ENCODE measurements at places on chromosomes 11 and 22.

DNA sequence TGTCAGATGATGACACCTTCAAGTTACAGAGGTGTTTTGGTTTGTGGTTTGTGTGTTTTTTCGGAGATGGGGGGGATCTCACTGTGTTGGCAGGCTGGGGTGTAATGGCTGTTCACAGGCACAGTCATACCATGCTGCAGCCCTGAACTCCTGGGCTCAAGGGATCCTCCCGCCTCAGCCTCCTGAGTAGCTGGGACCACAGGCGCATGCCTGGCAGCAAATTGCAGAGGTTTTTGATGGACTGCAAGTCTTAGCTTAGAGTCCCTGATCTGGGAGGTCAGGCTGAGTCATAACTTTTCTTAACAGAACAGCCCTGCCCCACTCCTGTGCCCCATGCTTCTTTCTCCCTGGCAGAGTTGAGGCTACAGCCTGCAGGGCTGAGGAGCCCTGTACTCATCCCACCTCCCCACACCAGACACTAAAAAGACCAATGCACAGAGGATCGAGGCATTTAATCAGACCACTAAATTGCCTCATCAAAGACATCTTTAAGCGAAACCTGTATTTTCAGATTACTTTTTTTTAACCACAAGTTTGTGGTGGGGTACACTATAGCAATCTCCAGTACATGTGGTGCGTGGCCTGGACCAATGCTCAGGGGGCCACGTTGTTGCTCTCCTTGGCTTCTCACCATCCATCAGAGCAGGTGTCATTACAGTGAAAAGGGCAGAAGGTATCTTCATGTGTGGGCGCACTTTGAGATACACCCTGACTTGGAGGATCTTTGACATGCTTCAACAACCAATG, 17.1 kb upstream of the ADORA2A start:
- peak; percentile 25 for ATAC-seq

DNA sequence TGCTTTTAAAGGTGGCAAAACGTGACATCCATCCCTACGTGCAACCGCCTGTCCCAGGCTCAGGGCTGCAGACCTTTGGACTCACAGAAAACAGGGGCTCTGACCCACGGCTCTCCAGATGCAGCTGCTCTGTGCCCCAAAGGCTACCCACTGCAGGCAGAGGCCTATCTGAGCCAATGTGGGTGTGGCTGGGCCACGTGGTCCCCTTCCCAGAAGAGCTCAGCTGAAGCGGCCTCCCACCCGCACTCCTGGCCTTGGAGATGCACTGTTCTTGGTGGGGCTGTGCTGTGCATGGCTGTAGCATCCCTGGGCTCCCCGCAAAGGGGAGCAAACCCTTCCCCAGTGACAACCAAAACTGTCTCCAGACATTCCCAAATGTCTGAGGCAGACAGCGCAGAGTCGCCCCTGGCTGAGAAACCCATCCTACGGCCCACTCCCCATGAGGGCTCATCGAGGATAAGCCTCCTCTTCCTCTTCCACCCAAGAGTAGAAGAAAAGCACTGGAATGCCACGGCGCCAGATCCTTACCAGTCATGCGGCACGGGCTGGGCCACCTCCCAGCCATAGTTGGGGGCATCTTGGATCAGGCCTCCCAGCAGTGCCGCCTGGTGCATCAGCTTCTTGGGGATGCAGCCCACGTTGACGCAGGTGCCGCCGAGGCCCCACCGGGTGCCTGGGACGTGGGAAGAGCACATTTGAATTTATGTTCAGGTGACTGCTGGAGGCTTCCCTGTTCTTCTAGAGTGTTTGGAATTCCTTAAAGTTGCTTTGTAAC, 23.1 kb upstream of the COMT start:
- peak; percentile 67 for ATAC-seq

DNA sequence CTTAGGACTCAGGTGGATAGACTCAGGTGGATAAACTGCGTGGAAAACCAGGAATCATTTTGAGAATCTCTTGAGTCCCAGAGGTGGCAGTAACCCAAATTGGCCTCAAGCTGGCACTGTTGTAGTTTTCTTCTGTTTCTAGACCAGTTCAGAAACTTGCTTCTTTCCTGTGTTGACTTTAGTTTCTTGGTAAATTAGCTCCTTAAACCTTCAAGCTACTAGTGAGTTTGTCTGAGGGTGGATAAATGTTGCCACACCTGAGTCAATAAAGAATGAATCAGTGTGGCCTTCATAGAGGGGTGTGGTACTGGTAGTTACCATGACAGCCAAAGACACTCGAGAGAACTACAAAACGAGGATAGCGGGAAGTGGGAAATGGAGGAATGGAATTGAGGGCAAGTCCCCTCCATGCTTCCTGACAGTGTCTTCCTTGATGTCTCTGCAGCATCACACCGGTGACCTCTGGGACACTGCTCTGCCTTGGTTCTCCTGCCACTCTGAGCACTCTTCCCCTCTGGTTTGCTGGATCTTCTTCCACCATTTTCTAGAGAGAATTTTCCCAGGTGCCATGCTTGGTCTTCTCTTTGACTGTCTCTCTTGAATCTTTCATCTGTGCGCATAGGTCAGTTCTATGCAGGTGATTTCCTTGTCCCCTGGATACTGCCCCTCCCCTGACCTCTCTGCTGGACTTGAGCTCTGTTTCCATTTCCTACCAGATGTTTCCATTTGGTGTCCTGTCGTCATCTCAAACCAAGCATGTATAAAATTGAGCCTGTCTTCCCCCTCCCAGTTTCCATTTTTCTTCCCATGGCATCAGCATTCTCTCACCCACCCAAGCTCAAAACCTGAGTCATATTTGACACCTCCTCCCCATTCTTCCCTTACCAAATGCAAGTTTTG, 7.2 kb downstream of the POLD4 start:
- ATAC-seq: no peak

DNA sequence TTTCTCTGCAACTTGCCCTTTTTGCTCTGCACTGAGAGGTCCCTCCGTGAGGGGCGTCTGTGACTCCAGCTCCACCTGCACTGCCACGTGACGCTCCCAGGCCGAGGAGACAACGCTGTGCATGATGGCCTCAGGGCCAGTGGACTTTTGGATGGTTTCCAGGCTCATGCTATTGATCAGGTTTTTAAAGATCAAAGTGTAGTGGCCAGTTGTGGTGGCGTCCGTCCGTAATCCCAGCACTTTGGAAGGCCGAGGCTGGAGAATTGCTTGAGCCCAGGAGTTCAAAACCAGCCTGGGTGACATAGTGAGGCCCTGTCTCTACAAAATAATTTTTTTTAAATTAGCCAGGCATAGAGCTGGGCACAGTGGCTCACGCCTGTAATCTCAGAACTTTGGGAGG, 16.1 kb downstream of the RPL3 start:
- no peak for ATAC-seq

DNA sequence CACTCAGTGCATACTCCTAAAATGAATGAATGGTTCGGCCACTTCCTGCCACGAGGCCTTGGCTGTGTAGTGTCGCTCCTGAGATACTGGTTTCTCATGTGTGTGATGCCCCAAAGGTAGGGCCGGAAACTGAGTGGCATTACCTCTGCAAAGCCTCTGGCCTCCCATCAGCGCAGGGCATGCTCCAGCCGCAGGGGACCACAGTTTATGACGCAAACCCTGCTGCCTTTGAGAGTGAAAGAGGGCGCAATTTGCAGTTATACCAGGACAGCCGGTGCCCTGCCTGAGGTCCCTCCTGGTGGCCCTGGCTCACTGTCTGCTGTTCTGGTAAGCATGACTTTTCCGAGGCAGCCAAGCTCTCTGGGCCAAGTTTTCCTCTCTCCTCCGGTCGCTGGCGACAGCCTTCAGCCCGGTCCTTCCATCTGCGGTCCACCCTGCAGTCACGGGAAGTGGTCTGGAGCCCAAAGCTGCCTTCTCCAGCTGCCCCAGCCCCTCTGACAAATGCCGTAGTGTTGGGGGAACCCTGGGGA, 2.4 kb upstream of the FGF3 start:
- no peak for ATAC-seq

DNA sequence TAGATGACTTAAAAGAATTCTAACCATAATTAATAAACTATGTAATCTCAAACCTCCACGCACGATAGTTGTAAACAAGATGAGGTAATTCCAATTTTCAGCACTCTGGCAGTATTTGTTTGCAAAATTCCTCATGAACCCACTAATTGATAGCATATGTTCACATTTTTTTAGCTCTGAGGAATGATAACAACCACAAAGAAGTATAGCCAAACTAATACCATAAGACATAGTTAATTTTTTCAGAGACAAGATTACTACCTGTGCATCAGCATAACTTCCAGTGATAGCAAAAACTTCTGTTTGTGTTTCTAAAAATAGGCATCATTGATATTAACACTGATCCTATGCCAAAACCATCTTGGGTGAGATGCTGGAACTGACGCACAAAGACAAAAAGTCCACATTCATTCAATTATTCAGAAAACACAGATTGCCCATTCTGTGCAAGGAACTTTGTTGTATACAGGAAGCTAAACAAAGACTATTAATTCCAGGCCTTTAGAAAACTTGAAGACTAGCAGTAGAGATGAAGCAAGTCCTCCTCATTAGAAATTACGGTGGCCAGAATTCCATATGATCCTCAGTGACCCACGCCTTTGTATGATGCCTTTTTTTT, 57.7 kb downstream of the PDGFD start:
- no peak for ATAC-seq

GRCh38 chr22:29700900-29701154, 19.0 kb upstream of the CABP7 start:
- ATAC-seq: no peak

GRCh38 chr11:130592056-130592455, 143.6 kb downstream of the ADAMTS15 start:
- no peak for ATAC-seq

DNA sequence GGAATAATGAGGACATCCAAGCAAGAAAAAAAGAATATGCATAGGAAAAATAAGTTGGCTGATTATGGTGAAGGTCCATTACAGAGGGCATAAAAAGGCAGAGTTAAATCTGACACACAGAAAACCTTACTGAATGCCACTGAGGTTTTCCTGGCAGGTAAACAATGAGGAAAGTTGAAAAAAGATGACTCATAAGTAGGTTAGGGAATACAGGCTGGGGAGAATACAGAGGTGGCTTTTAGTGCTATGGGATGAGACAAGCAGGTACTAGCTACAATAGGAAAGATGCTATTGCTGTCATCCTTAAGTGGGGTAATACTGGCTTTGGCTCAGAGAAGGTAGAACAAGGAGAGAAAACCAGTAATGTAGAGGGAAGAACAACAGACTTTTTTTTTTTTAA, 44.7 kb downstream of the CSTF3 start:
- ATAC-seq: no peak

DNA sequence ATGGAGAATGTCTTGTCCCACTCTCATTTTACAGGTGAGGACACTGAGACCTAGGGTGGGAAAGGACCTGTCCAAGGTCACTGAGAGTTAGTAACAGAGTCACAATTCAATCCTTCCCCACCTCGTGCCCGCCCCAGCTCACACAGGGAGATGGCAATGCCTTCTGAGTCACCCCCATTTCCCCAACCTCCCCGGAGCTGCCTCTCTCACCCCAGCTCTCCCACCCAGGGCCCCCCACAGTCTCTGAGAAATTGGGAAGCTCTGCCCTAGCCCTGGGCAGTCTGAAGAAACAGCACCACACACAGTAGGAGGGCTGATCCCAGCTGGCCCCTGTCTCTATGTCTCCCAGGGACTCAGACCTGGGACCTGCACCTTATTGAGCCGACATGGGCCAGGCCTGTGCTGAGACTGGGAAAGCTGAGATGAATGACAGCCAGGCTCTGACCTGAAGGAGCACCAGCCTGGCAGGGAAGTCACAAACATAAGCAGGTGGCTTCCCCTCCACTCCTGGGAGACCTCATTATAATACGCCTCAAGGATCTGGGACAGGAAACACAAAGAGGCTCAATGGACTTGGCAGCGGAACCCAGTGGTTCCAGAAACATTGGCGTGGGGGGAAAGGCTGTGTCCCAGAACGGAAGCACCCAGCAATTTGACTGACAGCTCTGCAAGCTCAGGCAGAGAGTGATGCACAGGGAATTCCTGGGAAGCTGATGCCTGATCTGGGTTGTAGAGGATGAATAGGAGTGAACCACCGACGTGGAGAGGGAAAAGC, 51.0 kb downstream of the CD6 start:
- ATAC-seq: no peak

GRCh38 chr22:50174382-50175190, 4.1 kb downstream of the PANX2 start:
- ATAC-seq: no peak

- ATAC-seq: no peak
These were observed 10.2 kb upstream of the BIRC3 start for GRCh38 chr11:102306817-102307726.

DNA sequence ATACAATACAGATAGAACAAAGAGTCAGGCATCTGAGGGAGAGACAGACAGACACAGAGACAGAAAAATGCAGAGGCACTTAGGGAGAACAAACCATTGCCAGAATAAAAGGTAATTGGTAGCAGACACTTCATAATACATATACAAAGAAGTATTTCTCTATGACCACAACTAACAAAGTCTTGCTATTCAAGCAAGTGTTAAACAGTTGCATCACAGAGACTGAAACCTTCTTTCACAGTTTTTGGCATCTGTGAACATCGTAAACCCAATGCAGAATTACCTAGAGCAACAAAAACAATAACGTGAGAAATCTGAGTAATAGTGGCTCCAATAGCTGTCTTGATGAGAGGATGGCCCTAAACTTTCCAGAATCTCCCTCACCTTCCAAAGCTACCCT, 116.4 kb downstream of the BLID start:
- ATAC-seq: no peak

DNA sequence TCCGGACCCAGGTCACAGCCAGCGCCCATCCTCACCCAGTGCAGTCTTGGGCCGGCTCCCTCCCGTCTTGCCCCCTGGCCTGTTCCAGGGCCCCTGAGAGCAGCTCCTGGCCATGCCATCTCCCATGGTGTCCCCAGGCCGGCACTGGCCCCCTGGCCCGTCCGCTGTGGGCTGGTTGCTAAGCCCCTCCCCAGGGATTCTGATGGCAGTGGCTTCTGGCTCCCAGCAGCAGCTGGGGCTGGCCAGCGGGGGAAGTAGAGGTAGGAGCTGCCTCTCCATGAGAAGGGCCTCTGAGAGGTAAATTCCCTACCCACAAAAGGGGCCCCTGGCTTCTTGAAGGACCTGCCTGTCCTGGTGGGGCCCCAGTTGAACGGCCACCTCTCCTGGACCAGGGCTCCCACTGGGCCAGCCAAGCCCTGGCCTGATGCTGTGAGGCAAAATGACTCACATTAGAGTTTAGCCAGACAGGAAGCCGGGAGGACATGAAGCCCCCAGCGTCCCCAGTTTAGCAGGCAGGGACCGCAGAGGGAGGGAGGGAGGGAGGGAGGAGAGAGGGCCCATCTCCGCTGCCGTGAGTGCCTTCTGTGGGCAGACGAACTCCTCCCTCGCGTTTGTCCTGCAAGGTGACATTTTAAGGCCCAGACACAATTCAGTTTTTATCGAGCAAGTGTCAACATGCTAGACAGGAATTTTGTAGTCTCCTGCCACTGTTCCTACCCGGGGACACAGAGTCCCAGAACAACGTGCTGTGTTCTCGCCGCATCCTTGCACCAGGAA, 32.9 kb upstream of the GAL start:
- ATAC-seq: no peak

GRCh38 chr11:85918910-85919794, 64.0 kb downstream of the CCDC83 start:
- ATAC-seq: peak; percentile 26

- peak; percentile 11 for ATAC-seq
These were observed 407.3 kb downstream of the NXPE2 start for GRCh38 chr11:115085461-115086210.

GRCh38 chr11:47418454-47419259, 7.6 kb downstream of the PSMC3 start:
- no peak for ATAC-seq

Data from motor neuron (in vitro differentiated cells).